ENCODE measurements at places on chromosomes 5 and 9.
A peak's percentile ranks its signal among the peaks of the same experiment; 100 is the strongest.

DNA sequence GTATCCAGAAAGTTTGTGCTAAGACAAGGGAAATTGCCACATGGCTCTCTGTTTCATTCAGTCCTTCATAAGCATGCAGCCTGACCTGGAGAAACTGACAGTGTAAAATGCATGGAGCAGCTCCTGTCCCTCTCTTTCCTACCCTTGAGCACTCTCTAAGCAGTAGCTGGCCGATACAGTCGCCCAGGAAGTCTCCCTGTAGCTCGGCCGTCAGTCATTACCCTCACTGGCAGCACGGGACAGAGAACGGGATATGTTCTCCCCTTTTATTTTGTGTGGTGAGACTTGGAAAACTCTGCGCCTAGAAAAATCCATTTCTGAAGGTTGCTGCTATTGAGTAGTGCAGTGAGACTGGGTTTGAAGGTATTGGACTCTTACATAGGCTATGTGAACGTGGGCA lies 56.8 kb upstream of the KCNMB1 start:
- no peak for DNase-seq

DNA sequence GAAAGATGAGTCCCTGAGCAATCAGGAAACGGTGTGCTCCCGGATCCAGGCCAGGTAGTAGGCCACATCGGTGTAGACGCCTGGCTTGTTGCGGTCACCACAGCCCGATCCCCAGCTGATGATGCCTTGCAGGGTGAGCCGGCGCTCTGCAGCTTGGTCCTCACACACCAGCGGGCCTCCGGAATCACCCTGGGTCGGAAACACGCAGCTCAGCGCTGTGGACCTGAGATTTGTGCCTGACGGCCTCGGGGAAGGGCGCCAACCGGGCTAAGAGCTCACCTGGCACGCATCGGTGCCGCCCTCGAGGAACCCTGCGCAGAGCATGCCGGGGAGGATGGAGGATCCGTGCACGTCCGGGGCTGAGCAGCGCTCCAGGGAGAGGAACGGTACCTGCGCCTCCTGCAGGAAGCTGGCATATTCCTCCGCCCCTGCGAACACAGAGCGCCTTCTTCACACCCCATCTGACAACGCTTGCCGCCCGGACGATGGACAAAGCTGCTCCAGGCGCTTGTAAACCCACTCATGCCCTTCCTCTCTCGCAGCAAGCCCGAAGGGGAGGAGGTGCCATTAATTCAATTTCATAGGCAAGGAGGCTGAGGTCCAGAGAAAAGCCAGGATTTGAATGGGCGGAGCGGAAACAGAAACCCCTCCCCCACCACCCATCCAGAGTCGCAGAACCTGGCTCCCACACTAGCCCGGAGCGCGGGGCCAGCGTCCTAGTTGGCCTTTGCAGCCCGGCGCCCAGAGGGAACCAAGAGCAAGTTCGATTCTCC lies 2.0 kb upstream of the PFN3 start:
- peak; percentile 89 for DNase-seq

- DNase-seq, result no peak
Measured at GRCh38 chr9:16282216-16282615, 588.3 kb downstream of the BNC2 start.

GRCh38 chr5:15914638-15915037 lies 265.0 kb downstream of the MARCHF11 start:
- no peak for DNase-seq

DNA sequence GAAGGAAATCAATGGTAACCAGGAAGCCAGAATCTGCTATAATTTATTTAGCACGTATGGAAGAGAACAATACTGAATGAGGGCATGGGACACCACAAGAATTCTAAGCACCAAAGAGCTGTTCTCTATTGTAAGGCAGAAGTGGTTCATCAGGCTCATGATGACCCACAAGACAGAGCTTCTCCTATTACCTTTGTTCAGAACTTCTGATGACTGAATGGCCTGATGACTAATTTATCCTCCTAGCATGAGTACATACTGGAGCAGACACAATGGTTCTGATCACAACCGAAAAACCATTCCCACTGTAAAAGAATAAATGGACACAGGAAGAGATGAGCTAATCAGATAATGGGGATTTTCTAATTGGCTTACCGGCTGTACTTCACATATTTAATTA lies 329.8 kb upstream of the PDE4D start:
- DNase-seq, result no peak

DNA sequence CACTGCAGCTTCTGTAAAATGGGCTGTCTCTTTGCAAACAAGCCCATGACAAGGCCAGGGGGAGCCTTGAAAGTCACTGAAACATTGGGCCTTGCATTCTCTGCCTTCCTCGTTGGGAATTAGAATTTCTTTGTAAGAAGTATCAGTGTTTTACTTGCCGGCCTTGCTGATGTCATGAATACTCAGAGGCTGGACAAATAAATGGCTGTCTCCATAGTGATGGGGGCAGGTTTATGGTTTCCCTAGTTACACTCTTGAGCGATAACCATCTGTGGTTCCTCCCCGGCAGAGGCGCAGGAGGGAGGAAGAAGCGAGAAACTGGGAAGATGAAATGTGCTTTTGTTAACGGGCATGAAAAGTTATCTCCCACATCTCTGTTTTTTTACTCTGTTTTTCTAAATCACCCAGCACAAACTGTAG lies 272.7 kb upstream of the PANK3 start:
- peak; percentile 41 for DNase-seq

GRCh38 chr5:25713259-25713658 lies 1068.5 kb upstream of the CDH10 start:
- no peak for DNase-seq

- no peak for DNase-seq
Measured at GRCh38 chr5:139880416-139881142, 85.0 kb downstream of the PSD2 start.

- DNase-seq, result no peak
Measured at GRCh38 chr5:128123936-128124335, 40.4 kb downstream of the SLC12A2 start.

DNA sequence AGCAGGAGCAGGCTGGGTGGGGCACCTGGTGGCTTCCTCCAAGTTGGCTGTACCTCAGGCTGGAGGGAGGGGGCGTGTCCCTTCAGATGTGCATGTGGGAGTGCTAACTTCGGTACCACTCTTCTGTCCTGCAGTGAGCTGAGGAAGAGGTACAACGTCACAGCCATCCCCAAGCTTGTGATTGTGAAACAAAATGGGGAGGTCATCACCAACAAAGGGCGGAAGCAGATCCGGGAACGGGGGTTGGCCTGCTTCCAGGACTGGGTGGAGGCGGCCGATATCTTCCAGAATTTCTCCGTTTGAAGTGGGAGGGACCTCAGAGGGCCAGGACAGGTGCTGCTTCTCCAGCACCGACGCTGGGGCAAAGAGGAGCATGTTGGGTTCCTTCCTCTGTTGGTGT lies 9.3 kb downstream of the NXNL2 start:
- no peak for DNase-seq

DNA sequence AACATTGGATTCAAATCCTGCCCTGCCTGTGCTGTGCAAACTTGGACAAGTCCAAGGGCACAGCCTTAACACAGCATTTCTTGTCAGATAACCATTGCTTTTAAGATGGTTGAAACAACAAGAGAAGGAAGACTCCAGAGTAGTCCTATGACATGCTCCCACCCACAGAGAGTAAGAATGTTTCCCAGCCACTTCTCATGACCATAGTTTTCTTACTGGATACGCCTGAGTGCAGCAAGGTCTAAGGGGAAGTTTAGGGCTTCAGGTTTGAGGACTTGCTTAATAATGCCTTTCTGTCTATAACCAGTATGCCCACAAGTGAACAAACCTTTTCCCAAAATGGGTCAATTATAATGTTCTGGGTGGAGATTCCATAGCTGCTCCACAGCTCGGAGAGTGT lies 126.4 kb downstream of the SLF1 start:
- no peak for DNase-seq

DNA sequence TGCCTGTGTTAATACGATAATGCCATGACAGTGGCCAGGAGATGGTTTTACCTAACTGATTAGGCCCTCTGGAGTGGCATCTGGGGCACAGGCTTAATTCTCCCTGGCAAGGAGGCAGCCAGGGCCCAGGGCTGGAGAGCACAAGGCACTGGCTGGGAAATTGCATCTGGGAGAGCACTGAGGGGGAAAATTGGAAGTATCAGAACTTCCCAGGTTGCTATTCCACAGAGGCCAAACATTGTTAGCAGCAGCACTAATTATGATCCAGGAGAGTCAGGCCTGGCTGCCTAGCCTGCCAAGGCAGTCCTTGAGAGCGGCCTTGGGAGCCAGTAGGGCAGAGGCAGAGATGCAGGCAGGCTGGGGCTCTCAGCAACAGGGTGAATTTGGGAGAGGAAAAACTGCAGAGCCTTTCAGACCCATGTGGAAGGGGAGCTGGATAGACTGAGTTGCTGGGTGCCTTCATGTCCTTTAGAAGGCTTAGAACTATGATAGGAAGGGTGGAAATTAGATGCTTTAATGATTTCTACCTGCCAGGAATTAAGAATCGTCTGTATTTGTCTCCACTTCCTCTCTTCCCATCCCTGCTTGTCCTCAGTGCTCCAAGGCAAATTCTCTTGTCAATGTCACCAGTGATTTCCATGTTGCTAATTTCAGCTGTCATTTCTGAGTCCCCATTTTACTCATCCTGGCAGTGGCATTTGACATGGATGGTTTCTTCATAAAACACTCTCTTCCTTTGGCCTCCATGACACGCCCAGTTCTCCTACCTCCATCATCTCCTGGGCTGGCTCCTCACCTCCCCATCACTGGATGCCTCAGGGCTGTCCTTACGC lies 56.1 kb upstream of the HSPA9 start:
- no peak for DNase-seq

- DNase-seq, result no peak
Measured at GRCh38 chr5:55033568-55033967, 9.5 kb downstream of the GZMK start.

- DNase-seq, result no peak
Measured at GRCh38 chr9:33463151-33463550, 10.6 kb downstream of the NOL6 start.

GRCh38 chr5:56350011-56350596 lies 117.0 kb upstream of the ANKRD55 start:
- no peak for DNase-seq

GRCh38 chr9:93149361-93149760 lies 15.3 kb upstream of the NINJ1 start:
- no peak for DNase-seq

- no peak for DNase-seq
Measured at GRCh38 chr9:98222885-98223691, 30.7 kb upstream of the CORO2A start.

DNA sequence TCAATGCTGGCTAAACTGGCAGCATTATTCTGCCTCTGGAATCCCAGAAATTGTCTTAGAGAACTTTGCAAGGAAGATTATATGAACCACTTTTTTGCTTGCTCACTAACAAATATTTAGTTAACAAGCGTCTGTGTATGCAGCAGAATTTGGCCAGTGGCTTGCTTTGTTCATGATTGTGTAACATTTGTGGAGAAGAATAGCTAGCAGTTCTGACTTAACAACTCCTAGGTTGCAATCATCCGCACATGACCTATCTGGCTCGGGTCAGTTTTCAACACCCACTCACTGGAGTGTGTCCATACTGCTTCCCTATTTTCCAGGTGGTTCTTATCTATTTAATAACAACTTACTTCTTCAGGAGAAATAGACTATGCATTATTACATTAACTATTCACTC lies 98.5 kb downstream of the SNX18 start:
- no peak for DNase-seq

DNA sequence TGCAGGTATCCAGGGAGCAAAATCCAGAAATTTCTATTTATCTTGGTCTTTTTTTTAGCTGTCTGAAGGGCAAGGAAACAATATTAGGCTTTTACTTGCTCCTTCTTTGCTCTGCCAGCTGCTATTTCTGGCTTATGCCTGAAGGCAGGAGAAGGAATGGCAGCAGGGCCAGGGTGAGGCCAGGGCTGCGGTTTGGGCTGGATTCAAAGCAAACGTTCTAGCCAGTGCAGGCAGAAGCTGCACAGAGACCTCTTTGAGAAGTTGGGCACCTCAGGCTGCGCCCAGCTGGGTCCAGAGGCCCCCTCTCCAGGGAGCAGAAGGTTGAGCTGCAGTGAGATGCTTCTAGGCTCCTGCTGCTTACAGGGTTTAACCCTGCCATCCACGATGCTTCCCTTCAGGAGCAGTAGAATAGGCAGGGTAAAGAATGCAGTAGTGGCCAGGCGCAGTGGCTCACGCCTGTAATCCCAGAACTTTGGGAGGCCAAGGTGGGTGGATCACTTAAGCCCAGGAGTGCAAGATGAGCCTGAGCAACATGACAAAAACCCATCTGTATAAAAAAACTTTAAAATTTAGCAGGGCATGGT lies 201.2 kb downstream of the ADCY2 start:
- DNase-seq, result no peak

- DNase-seq, result no peak
Measured at GRCh38 chr9:71112866-71113265, 8.6 kb downstream of the TRPM3 start.

- DNase-seq, result no peak
Measured at GRCh38 chr5:117568622-117569021, 994.0 kb upstream of the SEMA6A start.

DNA sequence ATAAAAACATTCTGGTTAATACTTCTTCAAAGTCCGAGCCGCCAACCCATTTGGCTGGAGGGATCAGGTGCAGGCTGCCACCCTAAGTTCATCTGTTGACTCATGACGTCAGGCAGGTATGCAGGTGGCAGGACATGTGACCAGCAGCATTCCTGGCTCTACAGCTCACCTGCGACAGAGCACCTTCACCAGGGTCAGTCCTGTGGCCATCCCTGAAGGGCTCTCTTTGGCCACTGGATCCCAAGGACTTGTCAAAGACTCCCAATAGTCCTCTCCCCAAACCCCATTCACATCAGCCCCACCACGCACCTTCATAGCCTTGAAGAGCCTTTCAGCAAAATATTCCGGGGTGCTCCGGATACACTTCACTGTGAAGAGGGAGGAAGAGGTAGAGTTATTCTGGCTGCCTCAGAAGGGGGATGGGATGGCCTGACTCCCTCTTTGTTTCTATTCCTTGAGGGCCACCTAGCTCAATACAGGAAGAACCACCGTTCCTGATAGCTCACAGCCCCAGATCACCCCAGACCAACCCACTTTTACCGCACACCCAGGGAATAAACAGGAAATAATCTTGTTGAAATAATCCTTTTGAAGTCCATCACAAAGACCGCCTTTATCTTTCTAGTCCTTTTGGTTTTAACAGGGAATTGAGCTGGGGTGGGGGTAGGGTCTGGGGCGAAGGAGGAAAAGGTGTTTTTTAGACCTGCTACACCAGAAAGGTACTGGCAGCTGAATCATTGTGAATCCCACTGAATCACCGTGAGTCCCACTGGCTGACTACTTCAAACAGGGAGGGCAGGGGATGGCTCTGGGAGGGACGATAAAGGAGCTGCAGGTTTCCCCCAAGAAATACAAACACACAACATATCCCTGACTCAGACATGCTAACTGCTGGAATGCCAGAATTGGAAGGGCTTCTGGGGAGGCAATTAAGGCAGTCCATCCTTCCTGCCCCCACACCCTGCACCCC lies 26.4 kb downstream of the ANXA6 start:
- DNase-seq, result no peak

Data from SHP77 (cell line).